ENCODE measurements at places on chromosomes 2 and 18.
A peak's percentile ranks its signal among the peaks of the same experiment; 100 is the strongest.

DNA sequence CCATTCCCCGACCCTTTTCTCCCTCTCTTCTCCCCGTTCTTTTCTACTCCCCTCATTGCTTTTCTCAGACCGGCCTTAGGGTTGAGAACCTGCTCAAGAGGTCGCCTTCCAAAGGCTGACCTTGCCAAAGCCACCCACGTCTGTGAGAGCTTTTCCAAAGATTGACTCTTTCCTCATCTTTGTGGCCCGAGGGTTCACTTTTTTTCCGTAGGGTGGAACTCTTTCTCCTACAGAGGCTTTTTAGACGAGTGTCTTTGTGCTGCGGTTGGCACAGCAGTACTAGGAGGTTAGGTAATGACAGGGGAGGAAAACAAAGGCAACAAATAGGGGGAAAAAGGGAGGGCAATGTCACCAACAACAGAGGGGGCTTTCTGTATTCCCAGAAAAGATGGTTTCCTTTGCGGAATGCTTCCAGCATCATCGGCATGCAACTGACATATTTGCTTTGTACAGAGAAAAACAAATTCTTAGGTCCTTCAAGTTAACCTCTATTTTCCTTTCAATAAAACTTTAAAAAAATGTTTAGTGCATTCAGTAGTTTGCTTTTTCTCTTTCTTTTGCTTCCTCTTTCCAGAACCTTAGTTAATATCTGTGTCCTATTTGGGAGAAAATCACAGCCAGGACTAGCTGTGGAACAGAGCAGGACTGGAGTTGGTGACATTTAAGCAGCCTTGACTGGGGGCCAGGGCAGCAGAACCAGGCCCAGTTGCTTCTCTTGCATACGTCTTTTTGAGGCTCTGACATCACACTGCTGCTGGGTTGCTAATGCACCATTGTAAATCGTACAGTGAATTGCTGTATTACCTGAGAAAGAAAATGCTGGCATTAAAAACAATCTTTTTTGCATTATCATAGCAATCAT lies 188.1 kb upstream of the FANCL start:
- no peak for DNase-seq

DNA sequence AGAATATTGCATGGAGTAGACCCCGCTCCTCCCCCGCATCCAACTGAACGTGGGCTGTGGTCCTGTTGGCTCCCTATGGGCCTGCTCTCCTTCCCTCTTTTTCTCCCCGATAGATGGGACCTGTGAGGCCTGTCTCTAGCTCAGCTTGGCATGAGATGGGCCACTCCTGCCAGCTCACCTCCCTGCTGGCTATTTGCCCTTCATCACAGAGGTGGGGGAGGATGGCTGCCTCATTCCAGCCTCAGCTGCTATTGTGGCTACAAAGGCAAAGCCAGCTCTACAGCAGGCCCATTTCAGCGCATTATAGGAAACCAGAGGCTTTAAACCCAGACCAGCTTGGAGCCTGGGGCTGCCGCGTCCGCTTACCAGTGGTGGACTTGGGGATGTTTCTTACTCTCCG lies 313.9 kb downstream of the GBX2 start:
- DNase-seq = no peak

- peak; percentile 9 for DNase-seq
Measured at GRCh38 chr18:24157855-24158254, 19.0 kb downstream of the CABYR start.

DNA sequence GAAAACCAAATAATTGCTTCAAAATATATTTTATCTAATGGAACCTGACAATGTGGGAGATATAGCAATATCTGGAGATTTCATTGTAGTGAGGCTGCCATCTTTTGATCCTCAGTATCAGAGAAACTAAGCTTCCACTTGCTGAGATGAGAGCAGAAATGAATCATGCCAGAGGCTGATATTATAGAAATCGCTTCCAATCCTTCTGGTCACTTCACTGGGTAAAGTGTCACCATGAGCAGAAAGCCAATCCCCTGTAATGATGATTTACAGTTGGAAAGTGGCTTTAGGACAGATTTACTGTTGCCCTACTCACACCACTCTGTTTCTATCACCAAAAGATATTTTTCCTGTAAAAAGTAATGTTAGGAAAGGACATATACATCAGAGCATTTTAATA lies 365.0 kb upstream of the VRK2 start:
- no peak for DNase-seq

GRCh38 chr2:167293172-167293781 lies 405.0 kb downstream of the XIRP2 start:
- no peak for DNase-seq

- DNase-seq = peak; percentile 76
Measured at GRCh38 chr2:19651466-19651865, 250.3 kb downstream of the TTC32 start.

DNA sequence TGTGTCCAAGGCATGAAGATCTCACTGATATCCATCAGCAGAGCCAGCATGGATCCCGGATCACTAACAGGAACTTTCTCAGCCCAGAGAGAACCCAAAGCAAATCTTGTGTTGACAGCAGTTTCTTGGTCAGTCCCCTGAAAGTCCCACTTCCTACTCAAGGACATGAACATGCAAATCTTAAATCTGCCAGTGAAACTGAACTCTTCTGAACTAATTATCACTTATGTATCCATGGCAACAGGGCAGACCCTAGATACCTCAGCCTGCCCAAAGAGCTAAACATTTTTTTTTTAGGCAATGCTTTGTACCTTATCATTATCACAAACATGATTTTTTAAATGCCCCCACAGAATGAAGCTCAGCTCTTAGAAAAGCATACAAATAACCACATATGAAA lies 127.8 kb upstream of the DDX18 start:
- no peak for DNase-seq

DNA sequence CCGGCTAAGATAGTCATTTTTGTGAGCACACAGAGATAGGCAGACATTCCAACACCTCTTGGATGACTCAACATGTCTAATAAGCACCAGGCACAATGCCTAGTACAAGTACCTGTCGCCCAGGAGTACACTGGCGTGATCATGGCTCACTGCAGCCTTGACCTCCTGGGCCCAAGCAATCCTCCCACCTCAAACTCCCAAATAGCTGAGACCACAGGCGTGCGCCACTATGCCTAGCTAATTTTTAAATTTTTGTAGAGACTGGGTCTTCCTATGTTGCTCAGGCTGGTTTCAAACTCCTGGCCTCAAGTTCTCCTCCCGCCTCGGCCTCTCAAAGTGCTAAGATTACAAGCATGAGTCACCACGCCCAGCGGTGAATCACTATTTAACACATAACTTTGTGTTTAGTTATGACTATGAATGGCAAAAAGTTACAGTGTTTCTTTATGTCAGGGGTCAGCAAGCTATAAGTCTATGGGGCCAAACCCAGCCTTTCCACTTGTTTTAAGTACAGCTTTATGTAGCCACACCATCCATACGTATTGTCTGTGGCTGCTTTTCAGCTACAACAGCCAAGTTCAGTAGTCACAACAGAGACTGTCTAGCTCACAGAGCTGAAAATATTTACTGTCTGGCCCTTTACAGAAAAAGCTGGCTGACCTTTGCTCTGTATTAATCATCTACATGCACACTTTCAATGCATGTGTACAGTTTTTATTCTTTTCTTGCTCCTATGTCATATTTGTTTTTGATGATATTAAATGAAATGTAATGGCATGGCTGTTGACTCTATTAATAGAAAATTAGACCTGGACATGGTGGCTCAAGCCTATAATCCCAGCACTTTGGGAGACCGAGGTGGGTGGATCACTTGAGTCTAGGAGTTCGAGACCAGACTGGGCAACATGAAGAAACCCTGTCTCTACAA lies 18.7 kb downstream of the ORC2 start:
- peak; percentile 68 for DNase-seq

GRCh38 chr2:188622601-188623260 lies 331.1 kb downstream of the GULP1 start:
- DNase-seq = no peak

- no peak for DNase-seq
Measured at GRCh38 chr2:9199716-9200632, 6.6 kb upstream of the ASAP2 start.

- peak; percentile 48 for DNase-seq
Measured at GRCh38 chr2:190695739-190696138, 46.9 kb downstream of the NAB1 start.

DNA sequence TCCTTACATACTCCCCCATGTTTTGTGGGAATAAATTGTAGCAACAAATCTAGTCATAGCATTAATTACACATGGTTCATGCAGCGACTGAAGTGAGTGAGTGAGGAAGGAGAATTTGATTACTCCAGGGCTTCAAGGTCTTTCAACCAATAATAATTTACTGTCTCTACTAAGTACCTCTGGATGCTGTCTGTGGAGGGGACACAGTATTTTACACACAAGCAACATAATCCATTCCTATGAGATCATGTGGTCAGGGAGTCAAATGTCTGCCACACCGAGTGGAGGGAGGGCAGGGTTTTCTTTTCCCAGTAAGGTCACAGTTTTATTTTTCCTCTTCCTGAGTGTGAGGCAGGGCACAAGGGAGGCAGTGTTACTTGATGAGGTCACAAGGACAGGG lies 334.7 kb upstream of the CELF4 start:
- no peak for DNase-seq

GRCh38 chr2:12948961-12949353 lies 232.2 kb downstream of the TRIB2 start:
- no peak for DNase-seq

GRCh38 chr2:20650877-20651730 lies at the start of gene HS1BP3:
TSS of gene HS1BP3 (minus strand) at chr2:20651098. CDS start at chr2:20651063, 35 bp downstream.
- DNase-seq = no peak

DNA sequence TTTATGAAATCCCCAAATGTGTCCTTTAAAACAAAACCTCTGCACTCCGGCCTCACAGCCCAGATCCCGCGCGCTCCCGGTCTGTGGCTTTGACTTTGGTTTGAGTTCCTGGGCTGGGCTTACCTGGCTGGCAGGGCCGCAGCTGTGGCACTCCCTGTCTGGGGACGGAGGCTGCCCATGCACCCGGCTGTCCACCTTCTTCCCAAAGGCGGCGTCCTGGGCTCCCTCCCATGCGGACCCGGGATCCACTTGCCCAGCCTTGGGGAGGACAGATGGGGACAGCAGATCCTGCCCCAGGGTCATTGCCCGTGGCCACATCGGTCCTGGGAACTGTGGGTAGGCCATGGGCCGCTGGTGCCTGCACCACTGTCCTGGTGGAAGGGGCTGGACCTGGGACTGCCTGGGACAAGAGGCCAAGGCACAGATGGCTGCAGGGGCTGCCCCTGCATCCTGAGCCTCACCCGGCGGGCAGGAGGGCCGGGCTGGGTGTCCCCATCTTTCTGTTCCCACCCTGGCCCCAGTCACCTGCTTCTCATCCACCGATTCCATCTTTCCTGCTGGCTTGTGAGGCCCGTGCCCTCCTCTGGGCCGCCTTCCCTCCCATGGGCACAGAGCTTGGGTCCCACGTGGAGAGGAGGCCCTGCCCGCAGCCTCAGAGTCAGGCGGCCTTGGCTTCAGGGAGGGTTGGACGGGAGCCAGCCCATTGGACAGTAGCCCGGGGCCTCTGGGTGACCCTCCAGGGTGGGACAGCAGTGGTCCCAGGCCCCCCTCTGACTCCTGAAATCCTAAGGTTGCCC lies 27.7 kb downstream of the NFATC1 start:
- no peak for DNase-seq

DNA sequence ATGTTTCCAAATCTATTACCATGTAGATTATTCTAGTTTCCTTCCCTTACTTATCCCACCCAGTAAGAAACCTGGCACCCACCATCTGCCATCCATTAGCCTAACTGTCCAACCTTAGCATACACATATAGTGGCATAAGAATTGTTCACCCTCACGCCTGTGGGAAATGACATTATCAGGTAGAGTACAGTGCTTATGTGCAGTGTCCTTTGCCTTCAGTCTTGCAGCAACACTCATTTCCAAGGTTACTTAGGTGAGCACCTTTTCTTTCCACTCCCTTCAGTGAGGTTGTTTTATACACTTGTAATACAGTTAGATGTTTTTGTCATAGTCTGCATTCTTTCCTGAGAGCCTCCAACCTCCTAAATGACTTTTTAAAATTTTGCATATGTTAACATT lies 18.1 kb downstream of the AQP12B start:
- DNase-seq = no peak

GRCh38 chr2:157337978-157338377 lies 12.4 kb upstream of the ERMN start:
- DNase-seq = no peak

DNA sequence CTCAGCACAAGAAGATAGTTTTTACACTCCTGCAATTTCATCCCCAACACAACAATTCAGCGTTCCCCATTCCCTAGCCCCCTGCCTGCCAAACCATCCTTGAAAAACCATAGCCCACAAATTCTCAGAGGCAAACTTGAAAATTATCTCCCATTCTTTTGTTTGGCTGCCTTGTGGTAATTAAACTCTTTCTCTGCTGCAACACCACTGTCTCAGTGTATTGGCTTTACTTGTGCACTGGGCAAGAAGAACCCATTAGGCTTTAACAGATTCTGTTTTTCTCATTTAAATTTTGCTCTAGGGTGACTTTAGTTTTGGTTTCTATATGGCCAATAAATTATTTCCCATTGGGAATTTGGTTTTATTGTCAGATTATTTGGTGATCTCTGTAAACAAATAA lies 23.2 kb upstream of the FTCDNL1 start:
- DNase-seq = no peak

GRCh38 chr18:6728809-6729246 lies 688 bp upstream of the ARHGAP28 start:
- no peak for DNase-seq

DNA sequence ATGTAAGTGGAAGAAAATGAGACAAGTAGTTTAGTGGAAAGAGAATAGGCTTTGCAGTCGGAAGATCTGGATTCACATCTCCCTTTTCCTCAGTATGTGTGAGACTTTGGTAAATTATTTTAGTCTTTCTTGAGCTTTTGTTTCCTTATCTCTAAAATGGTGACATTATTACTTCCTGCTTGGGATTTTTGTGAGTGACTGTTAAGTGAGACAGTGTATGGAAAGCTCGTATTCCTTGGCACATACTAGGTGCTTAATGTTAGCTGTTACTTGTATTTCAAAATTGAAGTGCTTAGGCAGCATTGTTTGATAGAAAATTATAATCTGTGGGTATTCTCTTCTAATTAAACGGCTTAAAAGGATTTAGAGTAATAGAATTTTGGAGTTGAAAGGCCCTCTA lies 2.0 kb downstream of the ZNF638 start:
- DNase-seq = no peak

DNA sequence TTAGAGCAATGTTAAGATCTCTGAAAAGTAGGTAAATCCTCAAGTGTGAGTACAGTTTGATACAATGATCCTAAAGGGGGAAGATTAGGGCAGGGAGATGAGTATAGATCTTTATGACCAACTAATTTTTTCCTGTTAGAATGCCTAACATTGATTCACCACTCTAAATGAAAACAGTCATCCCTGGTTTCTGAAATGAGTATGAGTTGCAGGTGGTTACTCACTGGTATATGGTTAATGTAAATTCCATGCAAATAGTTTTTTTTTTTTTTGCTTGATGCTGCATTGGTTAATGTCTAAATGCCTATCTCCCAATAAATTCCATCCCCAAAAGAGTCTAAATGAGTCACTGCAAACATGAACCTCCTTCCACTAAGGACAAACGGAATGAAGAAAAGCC lies 55.0 kb upstream of the SERPINB2 start:
- DNase-seq = no peak

Measured in skeletal muscle cell (primary cell).